ENCODE measurements at places on chromosomes 6 and 20.

DNA sequence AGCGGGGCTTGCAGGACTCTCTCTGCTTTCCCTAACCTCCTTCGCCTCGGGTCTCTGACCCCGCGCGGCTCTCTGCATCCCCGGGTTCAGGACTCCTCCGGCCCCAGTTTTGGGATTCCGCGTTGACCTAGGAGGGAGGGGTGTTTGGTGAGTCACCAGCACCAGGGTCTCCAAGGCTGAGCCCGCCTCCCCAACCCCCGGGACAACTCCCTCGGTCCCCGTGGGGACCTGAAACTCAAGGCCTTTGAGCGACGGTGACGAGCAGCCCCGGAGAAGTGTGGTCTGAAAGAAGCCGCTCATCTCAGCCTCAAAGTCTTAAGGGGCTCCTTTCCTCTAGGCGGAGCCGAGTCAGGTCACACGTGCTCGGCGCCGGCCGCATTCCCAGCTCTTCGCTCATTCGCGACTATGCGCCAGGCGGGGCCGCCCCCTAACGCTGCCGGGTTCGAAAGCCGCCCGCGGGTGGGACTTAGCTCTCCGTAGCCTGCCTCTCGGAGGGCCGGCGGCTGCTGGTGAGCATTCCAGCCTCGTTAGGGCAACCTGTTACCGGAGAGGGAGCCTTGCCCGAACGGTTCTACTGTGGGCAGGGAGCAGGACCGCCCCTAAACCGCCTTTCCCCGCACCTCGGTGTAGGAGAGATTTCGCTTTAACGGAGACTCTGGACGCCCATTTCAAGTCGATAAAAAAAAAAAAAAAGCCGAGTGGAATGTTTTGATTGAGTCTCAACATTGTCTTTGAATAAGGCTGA is 3.0 kb upstream of the PRDM13 start:
- DNase-seq: peak; percentile 71

- no peak for DNase-seq
These were observed 52.5 kb downstream of the MKKS start for GRCh38 chr20:10381477-10381876.

- DNase-seq: no peak
These were observed 101.0 kb upstream of the VSTM2L start for GRCh38 chr20:37801921-37802320.

- DNase-seq: no peak
These were observed 37.3 kb downstream of the EZR start for GRCh38 chr6:158781692-158782373.

- no peak for DNase-seq
These were observed 207.5 kb upstream of the ADGRB3 start for GRCh38 chr6:68427630-68428029.

DNA sequence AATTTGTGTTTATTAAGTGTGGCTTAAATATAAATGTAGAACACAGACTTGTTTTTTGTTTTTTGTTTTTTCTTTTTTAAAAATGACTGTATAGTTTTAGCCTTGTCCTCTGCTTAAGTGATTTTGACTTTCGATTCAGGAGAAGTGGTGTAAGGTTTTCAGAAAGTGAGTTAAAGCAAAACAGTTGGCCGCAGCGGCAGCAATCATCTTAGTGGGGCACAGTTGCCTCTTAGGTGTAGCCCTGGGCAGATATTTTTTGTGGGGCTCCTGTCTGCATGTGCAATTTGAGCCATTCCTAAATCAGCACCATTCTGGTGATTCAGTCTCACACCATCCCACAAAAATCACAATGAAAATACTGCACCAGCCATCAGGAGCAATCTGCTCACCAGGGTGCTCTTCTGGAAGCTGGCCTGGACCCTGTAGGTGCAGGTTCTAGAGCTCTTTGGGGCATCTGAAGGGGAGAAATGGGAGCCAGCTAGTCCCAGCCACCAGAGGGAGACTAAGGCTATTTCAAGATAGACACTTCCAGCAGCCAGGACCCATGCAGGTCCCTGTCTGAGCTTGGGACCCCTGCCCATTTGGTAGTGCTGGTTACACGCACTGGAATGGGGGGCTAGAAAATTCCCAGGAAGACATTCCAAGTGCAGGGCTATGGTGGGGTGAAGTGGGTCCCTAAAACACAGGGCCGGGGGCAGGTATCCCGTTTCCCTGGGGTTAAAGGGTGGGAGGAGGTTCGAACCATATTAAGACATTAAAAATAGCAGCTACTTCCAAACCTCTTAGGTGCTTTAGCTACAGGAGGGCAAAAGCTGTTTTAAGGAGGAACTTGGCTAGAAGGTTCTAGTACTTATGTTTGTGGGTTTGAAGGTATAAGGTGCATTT is 156.6 kb downstream of the NFATC2 start:
- DNase-seq: peak; percentile 30

DNA sequence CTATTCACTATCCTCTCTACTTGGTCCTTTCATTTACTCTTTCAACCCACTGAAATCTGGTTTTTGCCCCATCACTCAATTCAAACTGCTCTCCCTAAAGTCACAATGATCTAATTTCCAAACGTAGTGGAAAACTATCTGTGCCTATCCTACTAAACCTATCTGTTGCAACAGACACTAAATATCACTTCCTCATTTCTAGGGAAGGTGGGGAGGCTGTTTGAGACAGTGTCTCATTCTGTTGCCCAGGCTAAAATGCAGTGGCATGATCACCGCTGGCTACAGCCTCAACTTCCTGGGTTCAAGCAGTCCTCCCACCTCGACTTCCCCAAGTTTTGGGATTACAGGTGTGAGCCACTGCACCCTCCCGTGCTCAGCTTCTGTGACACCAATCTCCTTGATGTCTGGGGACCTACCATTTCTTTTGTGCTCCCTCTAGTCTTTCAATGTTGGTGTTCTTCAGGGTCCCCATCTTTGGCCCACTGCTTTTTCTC is 8.8 kb downstream of the RANBP9 start:
- DNase-seq: peak; percentile 62

DNA sequence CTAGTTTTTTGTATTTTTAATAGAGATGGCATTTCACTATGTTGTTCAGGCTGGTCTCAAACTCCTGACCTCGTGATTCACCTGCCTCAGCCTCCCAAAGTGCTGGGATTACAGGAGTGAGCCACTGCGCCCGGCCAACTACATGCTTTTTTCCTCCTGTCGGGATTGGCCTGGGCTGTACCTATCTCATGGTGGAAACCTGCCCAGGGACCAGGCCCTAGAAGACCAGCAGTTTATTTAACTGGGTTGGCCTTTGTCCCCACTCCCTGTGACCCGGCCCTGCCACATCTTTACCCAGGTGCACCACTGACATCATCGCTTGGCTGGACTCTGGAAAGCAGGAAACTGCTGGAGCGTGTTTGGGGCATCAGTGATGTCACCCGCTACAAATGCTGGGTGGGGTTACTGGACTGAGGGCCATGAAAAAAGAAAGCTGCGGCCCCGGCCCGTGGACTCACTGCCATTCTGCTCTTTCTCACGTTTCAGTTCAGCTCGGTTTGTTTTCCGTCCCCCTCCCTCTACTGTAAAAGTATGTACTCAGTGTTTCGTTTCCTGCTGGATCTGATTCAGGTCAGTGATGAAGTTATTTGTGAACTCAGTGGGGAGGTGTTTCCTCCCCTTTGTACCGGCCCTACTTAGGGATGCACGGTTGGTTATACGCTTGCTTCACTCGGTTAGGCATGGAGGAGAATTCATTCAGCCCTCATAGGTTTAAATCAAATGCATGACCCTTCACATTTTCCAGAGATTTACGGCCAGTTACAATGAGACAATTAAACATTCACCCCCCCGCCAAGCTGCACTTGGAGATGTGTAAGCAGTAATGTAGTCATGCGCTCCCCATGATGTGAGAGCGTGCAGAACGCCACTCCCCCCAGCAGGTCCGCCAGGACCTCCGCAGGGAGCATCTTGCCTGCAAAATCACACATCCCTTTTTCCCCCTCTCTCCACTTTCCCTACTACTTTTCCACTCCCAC is 179.3 kb downstream of the MTHFD1L start:
- peak; percentile 95 for DNase-seq

- DNase-seq: no peak
These were observed 47.6 kb downstream of the CD109 start for GRCh38 chr6:73743556-73743955.

- no peak for DNase-seq
These were observed 130.0 kb upstream of the GGTLC1 start for GRCh38 chr20:24118441-24119175.

DNA sequence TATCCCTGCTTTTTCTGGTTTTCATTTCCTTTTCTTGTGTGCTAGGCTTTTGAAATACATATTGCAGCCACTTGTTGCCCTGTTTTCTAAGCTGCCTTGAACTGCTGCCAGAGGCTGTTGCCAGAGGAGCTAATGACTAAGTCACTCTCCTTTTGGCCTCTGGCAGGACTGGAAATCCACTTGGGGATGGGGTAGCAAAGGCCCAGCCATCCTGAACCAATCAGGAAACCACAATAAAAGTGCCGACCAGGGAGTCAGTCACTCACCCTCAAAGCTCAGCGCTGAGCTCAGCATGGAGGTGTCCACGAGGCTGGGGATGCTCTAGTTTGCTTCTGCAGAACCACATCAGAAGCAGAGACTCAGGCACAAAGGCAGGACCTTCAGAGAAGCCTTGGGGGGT is 813.0 kb downstream of the DHX35 start:
- peak; percentile 50 for DNase-seq

DNA sequence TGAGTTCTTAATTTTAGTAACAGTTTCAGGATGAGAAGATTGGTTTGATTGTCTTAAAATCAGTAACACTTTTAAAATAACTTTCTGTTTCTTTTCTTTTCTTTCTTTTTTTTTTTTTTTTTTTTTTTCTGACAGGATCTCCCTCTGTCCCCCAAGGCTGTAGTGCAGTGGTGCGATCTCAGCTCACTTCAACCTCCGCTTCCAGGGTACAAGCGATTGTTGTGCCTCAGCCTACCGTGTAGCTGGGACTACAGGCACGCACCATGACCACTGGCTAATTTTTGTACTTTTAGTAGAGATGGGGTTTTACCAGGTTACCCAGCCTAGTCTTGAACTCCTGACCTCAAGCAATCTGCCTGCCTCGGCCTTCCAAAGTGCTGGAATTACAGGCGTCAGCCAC is 33.7 kb upstream of the KCNQ5 start:
- no peak for DNase-seq

DNA sequence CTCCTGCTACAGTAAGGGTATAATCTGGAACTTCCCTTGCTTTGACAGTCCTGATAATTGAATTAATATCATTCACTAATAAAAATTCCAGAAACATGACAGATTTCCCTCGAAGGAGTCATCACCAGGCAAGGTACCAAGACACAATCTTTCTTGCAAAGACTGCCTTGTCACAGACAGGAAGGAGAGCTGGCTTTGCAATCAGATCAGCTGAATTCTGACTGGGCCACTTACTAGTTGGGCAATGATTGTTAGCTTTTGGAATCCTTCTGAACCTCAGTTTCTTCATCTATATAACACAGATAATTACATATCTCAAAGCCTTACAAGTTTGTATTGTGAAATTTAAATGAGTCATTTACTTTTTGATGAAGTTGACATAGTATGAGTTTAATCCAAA is 344.2 kb downstream of the RFPL4B start:
- peak; percentile 92 for DNase-seq

- DNase-seq: no peak
These were observed 80.5 kb downstream of the SMLR1 start for GRCh38 chr6:130907687-130908086.

DNA sequence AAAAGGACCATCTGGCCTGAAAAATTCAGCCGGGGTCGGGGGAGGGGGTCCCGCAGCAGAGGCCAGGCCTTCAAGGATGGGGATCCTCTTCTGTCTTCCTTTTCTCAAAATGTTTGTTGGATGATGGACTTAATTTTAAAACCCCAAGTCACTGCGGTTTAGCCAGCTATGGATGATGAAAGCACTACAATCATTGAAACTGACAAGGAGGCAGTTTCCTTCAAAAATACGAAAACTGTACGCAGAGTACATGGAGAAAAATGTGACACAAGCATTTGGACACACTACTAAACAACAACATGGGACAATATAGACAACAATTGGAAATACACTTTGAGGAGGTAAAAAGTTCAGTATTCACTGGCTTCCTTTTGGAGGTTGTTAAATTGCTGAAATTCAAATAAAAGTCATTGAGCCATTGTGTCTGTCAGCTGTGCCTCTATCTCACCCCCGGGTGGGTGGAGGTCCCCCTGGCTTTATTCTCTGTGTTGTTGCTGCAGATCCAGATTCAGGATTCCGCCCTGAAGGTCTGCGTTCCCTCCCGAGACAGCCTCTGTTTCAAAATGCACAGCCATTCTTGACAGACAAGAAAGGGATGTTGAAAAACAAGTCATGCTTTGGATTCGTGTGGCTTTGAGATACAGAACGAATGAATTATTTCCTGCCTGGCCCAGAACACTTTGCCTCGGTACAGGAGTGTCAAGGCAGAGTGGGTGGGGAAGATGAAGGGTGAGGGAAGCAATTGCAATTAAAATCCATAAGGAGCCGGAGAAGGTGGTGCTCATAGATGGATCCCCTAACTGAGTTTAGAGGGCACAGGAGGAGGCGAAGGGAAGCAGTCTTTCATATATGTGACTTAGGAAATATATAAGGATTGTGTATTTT is 118.2 kb downstream of the TTLL2 start:
- DNase-seq: no peak

DNA sequence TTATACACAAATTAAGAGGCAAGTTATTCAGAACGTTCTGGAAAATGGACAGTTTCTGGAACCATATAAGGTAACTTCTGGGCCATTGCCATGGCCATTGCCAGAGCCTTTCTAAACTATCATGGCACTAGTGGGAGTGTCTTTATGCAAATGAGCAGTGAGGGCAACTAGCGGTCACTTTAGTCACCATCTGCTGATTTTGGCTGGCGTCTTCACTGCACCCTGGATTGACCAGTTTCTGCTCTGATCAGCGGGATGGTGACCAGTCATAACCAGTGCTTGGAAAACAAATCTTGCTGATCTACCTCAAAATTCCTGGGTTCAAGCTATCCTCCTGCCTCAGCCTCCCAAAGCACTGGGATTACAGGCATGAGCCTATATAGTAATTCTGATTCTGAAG is 7.3 kb upstream of the SNTA1 start:
- DNase-seq: peak; percentile 38

DNA sequence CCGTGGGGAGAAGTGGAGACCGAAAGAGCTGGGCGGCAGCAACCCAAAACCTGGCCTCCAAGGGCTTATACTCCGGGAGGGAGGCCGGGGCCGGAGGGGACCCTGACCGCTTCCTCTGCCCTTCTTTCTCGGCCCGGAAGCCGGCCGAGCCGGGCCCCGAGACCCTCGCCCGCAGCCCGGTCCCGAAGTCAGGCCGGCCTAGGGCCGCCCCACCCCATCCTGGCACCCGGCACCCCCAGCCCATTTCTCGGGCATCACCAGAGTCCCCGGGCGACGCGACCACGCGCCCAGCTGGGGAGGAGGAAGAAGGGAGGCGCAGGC is 572 bp upstream of the ZDHHC14 start:
- DNase-seq: no peak

- no peak for DNase-seq
These were observed 166.9 kb downstream of the EYA2 start for GRCh38 chr20:47061549-47061948.
